ENCODE measurements at places on chromosomes 12 and 14.
A peak's percentile ranks its signal among the peaks of the same experiment; 100 is the strongest.

DNA sequence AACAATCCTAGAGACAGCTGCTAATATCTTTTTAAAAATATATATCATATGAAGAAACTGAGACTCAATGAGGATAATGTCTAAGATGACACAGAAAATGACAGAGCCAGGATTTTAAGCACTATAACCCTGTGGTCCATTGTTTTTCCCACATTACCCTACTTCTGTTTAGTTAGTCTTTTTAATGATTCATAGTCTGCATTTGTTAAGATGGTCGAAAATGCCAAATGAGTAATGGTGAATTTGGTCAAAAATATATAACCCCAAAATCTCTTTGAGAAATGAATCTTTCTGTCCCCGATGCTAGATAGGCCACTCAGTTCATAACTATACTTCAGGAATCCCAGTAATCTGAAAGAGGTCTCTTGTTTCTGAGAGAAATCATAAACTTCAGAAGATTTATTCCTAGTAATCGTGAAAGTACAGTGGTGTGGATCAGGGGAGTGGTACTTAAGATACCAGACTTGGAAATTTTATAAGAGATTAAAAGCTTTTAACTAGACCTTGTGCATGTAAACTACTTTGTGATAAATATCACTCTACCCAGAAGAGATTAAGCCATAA is 10.8 kb downstream of the RTRAF start:
- peak; percentile 52 for DNase-seq

- DNase-seq: peak; percentile 16
Observed at GRCh38 chr12:28973491-28973890, 175.6 kb upstream of the FAR2 start.

GRCh38 chr12:89540586-89540985 is 14.7 kb upstream of the POC1B start:
- DNase-seq: no peak

- peak; percentile 44 for DNase-seq
Observed at GRCh38 chr12:108955225-108955835, 65.5 kb downstream of the SVOP start.

GRCh38 chr12:132724506-132725241 is 14.0 kb downstream of the PGAM5 start:
- peak; percentile 41 for DNase-seq

DNA sequence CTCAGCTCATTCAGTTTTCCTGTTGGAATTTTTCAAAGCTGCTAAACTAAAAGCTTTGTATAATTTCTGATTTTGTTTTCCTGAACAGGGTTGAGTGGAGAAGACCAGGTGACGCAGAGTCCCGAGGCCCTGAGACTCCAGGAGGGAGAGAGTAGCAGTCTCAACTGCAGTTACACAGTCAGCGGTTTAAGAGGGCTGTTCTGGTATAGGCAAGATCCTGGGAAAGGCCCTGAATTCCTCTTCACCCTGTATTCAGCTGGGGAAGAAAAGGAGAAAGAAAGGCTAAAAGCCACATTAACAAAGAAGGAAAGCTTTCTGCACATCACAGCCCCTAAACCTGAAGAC is 367.1 kb upstream of the OR4E1 start:
- no peak for DNase-seq

DNA sequence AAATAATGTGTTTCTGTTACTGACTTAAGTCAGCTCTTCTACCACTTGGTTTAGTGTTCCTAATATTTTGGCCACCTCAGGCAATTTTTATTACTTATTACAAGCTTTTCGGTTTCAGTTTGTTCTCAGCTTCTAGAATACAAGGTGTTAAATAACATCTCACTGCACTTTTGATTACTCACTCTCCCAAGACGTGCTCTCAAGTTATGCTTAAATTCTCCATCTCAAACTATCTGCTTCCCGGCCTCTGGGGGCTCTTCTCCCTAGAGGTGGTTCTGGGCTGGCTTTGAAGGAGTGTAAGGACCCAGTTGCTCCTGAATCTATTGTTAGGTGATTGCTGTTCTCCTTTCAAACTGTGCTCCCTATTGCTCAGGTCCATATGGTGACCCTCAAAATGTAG is 193.9 kb upstream of the DDHD1 start:
- no peak for DNase-seq

DNA sequence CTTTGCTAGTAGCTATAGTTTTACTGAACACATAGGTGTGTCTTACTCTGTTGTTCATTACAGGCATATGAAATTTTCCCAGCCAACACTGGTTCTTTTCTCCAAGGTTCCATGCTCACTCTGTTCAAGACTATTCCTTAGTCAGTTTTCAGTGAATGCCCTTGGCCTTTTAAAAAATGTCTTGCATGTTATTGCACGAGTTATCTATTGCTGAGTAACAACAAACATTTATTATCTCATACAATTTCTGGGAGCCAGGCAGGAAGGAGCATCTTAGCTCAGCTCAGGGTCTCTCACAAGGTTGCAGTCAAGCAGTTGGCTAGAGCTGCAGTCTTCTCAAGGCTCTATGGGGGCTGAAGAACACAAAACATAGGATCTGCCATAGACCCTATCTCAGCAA is 223.5 kb downstream of the BTG1 start:
- no peak for DNase-seq

GRCh38 chr14:44795725-44796124 is 166.0 kb downstream of the KLHL28 start:
- no peak for DNase-seq

GRCh38 chr12:94644141-94644979 is 6.0 kb downstream of the TMCC3 start:
- DNase-seq: peak; percentile 65

GRCh38 chr14:71583194-71583593 is 349.0 kb upstream of the RGS6 start:
- peak; percentile 65 for DNase-seq

DNA sequence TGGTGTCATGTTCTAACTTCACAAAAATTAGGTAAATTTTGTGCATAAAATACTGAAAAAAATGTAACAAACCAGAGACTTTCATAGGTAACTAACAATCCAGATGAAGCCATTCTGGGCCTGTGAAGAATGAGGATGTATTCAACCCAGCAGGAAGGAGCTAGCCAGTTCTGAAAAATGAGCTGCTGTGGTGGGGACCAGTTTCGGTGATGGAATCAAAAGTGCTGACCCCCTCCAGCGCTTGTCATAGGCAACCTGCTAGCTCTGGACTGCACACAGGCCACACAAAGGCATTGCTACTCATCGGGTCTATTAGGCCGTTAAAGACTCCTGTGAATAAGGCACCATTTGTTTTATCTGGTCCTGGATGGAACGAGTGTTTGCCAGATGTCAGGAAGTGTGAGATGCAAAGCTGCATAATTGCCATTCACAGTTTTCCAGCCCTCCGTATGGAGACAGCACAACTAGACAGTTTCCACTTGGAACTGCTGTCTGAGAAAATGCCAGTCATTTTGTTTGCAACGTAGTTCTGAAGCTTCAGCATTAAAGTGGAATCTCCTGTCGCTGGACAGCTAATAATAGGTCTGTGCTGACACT is 3.3 kb upstream of the RIMBP2 start:
- no peak for DNase-seq

GRCh38 chr14:105093431-105094192 is 28.4 kb upstream of the GPR132 start:
- peak; percentile 81 for DNase-seq

GRCh38 chr12:85572956-85573355 is 263.3 kb downstream of the RASSF9 start:
- DNase-seq: peak; percentile 18

- no peak for DNase-seq
Observed at GRCh38 chr14:75831952-75832351, 149.8 kb downstream of the TGFB3 start.

DNA sequence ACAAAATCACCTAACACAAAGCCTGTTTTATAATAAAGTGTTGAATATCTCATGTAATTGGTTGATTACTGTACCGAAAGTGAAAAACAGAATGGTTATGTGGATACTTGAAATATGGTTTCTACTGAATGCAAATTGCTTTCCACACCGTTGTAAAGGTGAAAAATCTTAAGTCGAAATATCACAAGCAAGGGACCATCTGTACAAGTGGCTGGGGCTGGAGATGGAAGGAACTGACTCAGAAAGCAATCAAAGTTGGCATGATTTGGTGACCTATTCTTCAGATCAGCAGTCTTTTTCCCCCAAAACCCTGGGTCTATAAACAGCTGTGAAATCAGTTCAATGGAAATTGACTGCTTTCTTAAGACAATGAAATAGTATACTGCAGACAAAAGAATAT is 3.6 kb downstream of the CBX5 start:
- DNase-seq: no peak

DNA sequence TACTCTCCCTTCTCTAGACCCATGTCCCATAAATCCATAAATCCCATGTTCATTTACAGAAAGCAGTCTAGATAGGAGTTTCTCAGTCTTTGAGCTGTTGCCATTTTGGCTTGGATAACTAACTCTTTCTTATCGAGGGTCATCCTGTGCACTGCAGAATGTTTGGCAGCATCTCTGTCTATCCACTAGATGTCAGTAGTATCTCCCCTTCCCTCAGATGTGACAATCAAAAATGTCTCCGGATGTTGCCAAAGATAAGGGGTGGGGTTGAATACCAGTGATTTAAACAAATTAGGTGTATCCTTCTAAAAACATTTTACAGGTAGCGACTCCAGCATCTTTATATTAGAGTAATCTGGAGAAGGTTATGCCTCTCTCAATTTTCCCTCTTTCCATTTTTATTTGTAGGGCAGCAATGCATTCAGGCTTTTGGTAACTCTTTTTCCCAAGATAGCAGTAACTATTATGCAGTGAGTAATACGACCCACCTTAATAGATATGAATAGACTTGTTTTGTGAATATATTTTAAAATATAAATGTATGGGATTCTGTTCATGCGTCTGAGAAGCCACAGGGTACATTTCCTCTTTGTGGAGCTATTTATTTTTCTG is 100.7 kb downstream of the LRRK2 start:
- DNase-seq: peak; percentile 19

DNA sequence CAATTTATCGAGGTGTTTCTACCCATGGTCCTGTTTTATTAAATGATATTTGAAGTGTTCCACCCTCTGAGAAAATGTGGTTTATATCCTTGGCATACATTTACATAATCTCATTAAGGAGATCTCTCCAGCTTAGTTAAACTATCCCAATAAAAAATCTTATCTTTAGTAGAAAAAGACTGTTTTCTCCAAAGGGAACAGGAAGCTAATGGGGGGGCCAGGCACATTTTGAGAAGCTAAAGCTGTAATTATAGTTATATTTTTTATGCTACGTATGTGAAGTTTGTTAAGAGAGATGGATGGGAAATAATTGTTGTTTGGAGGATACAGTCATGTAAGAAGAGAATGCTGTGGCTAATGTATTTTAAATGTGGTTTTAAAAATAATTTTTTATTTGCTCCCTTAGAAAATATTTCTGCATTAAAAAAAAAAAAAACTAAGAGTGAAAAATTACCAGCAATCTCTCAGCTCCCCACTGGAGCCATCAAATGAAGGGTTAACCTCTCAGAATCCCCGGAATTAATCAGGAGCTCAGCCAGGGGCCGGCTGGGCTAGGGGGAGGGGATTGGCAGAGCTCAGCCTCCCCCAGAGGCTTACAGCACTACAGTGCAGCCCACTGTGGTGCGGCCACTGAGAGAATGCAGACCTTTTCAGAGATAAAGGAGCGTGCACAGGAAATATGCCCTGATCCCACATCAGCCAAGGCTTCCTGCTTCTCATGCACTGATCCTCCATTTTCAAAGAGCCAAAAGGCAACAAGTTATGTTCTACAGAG is 185.8 kb downstream of the EGLN3 start:
- peak; percentile 57 for DNase-seq

- peak; percentile 72 for DNase-seq
Observed at GRCh38 chr12:43578782-43579181, 26.8 kb upstream of the ADAMTS20 start.

GRCh38 chr14:104504172-104504735 is 75.3 kb upstream of the C14orf180 start:
- DNase-seq: no peak

DNA sequence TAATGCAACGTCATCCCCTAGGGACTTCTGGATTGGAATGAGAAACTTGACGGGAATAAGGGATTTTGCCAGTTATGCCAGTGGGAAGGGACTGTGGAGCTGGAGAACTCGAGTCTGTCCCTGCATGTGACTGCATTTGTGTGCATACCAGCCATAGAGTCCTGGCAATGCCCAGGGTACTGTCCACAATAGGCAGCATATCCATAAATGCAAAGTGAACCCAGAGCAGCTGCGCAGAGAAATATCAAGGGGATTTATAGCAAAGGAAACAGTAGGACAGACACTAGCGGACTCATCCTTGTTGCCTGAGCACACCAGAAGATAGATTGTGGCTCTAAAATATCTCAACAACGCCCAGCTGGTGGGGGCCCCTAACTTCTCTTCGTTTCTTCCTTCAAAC is 247.1 kb upstream of the SRRM4 start:
- no peak for DNase-seq

GRCh38 chr12:30357766-30358490 is 337.7 kb downstream of the IPO8 start:
- no peak for DNase-seq

GRCh38 chr12:75623631-75624154 is 112.3 kb upstream of the KRR1 start:
- peak; percentile 25 for DNase-seq

GRCh38 chr12:113448873-113449272 is 22.8 kb downstream of the LHX5 start:
- DNase-seq: no peak

DNA sequence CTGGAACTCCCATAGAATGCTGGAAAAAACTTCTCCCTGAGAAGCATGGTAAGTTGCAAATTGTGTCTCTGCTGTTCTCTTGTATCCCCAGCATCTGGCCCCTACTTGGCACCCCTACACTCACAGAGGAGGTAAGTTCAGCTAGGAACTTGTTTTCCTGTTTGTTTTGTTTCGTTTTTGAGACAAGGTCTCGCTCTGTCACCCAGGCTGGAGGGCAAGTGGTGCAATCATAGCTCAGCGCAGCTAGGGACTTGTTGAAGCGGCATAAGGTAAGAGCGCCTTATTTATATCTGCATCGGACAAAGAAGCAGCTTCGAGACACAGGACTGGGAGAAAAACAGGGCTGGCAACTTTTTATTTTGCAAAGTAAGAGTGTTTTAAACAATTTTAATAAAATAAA is 18.5 kb upstream of the ANO2 start:
- DNase-seq: no peak

- no peak for DNase-seq
Observed at GRCh38 chr12:93300611-93301021, 77.1 kb upstream of the NUDT4 start.

DNA sequence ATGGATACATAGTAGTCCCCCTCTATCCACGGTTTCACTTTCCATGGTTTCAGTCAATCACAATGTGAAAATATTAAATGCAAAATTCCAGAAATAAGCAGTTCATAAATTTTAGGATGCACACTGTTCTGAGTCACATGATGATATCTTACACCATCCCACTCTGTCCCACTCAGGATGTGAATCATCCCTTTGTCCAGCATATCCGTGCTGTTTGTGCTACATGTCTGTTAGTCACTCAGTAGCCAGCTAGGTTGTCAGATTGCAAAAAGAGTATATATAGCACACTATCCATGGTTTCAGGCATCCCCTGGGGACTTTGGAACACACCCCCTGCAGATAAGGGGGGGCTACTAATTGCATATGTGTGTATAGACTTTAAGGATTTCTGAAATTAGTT is 8.1 kb upstream of the NAA30 start:
- DNase-seq: peak; percentile 81
